ENCODE measurements at places on chromosomes 7 and 10.

DNA sequence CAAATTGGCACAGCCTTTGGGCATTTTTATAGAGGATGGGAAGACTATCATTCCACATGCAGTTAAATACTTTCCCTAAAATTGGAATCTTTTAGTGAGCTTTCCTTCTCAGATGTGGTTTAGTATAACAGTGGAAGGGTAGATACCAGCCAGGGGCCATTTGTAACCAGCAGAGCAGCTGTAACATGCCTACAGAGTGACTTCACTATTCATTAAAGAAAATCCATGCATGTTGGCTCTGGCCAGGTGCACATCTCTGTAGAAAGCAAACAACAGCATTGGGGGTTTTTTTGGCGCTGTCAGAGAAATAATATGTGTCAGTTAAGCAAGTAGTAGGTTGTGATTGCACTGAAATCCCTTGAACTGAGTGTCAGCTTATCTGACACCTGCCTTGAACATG is 115.6 kb downstream of the LHFPL3 start:
- DNase-seq = no peak

DNA sequence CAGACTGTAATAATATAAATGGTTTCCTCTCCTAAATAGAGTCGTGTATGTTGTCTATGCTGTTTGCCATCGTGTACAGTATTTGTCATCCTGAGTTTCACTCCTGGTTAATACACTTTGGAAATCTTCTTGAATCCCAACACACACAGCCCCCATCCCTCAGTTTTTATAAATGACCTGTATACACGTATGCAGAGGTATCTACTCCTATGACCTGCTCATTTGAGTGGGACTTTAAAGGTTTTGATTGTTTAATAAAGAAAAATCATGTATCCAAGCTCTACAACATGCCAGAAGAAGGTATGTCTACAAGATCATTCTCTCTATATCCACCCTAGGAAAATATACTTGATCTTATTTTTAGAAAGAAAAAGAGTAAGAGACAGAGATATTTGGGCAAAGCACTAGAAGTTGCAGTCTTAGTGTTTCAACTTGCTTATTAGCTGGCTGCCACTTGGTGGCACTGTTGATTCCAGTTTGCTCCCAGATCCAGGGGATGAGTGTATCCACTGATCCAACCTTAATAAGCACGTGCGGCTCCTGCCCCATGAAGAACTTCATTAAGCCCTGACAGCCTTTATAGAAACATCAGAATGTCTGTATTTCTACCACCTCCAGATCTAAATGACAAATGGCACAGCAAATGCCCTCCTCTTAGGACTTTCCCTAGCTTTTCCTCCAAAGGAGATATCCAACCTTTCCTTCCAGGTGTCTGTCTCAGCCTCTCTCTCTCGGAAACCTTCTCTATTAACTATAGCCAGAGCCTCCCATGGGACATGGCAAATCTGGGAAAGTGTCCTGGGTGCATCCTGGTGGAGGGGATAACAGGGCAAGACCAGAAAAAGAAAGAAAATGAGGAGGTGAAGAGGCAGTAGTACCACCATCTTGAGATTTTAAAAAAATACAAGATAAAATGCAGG is 181.6 kb upstream of the NEBL start:
- DNase-seq = peak; percentile 67

- DNase-seq = no peak
Observed at GRCh38 chr7:132240262-132240661, 336.0 kb downstream of the PLXNA4 start.

- DNase-seq = no peak
Observed at GRCh38 chr10:44385026-44385695, at the start of gene CXCL12. Gene CXCL12 (minus strand): TSS chr10:44385097. CDS start chr10:44385005, 92 bp downstream.

GRCh38 chr7:19390795-19391194 is 245.6 kb upstream of the FERD3L start:
- no peak for DNase-seq

GRCh38 chr7:79790656-79791262 is 337.3 kb upstream of the MAGI2 start:
- no peak for DNase-seq

GRCh38 chr10:14060320-14061070 is 270.2 kb downstream of the FRMD4A start:
- DNase-seq = no peak

- no peak for DNase-seq
Observed at GRCh38 chr7:5296015-5296610, 13.4 kb downstream of the SLC29A4 start.

- no peak for DNase-seq
Observed at GRCh38 chr10:6119423-6119822, 30.6 kb downstream of the RBM17 start.

- no peak for DNase-seq
Observed at GRCh38 chr7:27888736-27889135, 148.8 kb downstream of the TAX1BP1 start.

DNA sequence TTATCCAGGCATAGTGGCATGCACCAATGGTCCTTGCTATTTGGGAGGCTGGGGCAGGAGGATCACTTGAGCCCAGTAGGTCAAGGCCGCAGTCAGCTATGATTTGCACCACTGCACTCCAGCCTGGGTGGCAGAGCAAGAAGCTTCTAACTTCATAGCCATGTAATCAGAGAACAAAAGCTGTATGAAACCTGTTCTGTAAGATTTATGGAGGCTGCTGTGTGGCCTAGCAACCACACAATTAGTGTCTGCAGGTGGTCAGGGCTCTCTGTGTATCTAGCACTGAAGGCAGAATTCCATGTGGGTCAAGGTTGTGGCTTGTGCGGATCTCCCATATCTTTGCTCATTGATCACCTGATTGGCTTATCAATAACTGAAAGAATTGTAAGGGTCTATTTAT is 221.5 kb upstream of the FOXK1 start:
- DNase-seq = no peak

DNA sequence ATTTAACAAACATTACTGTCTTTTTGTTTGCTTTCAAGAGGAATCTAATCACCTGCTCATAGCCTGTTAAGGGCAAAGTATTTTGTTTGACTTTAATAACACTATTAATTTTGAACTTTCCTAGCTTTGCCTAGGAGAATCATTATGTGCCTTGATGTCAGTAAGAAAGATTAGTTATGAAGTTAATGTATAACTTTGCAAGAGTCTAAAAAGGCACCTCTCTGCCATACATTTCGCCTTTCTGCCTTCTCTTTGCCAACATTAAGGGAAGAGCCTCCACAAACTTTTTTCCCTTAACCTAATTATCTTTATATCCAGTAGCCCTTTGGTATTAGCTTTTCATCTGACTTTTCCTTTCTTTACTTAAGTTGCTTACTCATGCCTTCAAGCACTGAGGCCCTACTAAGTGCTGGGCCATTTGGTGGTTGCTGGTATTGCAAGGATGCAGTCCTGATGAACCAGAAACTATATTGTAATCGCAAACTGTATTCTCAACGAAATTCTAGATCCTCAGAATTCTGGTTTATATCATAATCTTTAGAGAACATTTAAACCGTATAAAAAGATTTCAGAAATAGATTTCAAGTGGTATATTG is 108.5 kb downstream of the SND1 start:
- no peak for DNase-seq

- no peak for DNase-seq
Observed at GRCh38 chr10:17237915-17238444, 9.9 kb downstream of the VIM start.

- DNase-seq = no peak
Observed at GRCh38 chr10:50291261-50291850, 40.0 kb upstream of the ASAH2 start.

DNA sequence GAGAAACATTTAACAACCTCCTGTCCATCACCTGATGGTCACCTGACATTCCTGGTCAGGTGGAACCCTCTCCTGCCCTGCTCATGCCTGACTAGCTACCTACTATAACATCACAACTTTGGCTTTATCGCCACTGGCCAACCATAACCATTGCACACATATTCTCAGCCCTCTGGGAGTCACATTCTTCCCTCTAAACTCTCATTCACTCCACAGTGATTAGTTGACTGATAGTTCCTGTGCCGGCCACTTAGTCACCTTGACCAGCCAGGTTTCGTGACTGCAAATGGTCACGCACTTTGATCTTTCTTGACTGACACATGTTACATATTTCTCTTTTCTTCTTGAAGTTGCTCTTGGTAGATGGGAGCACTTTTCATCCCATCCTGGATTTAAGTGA is 50.1 kb downstream of the GNAI1 start:
- DNase-seq = no peak

DNA sequence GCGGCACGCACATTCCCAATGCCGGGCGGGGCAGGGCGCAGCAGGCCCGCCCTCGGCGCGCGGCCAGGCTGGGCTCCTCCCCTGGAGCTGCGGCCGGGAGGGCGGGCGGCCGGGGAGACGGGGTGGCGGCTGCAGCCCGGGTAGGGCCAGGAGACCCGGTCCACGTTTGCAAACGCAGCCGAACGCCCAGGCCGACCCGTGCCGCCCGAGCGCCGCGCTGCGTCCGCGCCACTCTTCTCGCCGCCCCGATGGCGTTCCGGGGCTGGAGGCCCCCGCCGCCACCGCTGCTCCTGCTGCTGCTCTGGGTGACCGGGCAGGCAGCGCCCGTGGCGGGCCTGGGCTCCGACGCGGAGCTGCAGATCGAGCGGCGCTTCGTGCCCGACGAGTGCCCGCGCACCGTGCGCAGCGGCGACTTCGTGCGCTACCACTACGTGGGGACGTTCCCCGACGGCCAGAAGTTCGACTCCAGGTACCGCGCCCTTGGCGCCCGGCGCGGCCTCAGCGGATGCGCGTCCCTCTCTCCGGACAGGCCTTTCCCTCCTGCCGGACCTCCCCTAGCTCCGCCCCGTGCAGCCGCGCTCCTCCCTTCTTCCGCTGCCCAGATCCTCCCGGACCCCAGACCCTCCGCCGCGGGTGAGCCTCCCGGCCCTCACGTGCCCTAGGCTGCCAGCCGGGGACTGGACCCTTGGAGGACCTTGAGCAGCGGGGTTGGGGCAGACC is at the start of gene FKBP9:
TSS of gene FKBP9 (plus strand) at position 115 of the 720 bp plus-strand sequence. CDS start at position 249, 134 bp downstream.
- peak; percentile 68 for DNase-seq

GRCh38 chr10:128373071-128373749 is 247.0 kb upstream of the MKI67 start:
- DNase-seq = no peak

DNA sequence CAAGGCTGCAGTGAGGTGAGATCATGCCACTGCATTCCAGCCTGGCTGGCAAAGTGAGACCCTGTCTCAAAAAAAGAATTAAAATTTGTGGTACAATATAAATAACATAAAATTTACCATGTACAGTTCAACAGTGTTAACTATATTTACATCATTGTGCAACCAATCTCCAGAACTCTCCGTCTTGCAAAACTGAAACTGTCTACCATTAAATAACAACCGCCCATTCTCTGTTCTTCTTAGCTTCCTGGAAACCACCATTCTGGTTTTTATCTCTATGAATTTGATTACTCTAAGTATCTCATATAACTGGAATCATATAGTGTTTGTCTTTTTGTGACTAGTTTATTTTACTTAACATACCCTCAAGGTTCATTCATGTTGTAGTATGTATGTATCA is 167.6 kb downstream of the AUTS2 start:
- no peak for DNase-seq

DNA sequence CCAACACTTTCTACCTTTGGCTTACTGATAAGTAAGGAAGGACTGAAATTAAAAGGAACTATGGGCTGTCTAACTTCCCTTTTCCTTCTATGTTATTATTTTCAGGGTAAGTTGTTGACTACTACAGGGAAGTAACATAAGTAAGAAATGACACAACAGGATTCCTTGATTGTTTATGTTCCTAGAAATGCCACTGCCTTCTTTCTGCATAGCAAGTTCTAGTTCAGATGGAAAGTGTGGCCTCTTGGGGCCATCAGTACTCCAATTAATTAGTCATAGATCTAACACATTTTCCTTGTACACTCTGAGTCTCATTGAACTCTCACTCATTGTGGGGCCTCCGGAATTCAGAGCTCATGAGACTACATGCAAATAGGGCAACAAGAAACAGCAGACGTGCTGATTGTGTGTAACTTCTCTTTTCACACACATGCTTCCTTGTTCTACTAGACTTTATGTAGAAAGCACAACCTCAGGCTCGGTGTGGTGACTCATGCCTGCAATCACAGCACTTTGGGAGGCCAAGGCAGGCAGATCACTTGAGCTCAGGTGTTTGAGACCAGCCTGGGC is 35.3 kb upstream of the HIBADH start:
- DNase-seq = no peak

GRCh38 chr10:17873946-17874345 is 64.8 kb downstream of the MRC1 start:
- no peak for DNase-seq

DNA sequence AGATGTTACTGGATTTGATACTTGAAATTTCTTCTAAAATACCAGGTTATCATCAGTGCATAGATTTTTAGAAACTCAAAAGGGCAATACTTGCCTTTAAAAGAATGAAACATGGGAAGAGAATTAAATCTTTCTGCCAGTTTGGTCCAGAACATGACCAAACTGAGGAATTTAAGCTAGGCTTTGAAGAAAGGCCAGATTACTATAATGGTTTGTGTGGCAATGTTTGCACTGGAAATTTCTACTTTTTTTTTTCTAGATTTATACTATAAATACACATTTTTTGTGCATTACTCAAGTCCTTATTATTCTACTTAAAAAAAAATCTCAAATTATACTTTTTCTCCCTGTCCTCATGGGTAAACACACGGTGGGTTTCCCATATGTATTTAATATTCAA is 9.2 kb downstream of the MKX start:
- no peak for DNase-seq

DNA sequence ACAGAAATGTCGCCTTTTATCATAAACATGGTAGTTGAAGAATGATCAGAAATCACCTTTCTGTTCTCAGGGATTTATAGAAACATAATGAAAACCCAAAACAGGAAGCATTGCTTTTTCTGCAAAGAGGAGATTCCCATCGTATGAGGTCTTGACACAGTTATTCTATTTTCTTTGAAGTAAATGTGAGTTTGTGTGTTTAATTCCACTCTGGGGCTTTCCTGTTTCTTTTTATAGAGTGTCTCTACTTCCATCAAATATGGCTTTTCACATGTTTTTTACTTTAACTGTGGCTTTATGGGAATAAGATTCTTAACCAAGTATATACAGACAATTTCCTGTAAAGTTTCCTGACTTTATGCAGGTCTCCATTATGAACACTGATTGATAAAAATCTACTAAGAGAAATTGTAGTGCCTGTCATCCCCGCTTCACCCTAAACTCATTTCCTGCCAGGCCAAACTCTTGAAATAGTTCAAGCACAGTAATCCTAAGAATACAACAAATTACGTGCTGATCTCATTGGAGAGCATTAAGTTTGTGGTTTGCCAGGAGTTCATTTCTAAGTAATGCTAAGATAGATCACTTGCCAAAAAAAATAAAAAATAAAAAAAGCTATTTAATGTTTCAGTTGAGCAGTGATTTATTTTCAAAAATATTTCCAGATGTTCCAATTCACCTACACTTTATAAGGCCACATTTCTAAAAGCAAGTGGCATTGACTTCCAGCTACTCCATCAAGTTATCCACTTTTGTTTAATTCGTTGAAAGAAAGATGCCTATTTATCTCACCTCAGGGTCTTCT is 52.2 kb upstream of the SEC61G start:
- DNase-seq = no peak

- DNase-seq = no peak
Observed at GRCh38 chr10:58348571-58349033, 13.8 kb downstream of the UBE2D1 start.

- DNase-seq = peak; percentile 87
Observed at GRCh38 chr10:124461642-124462347, at the start of gene LHPP. Gene LHPP (plus strand): TSS chr10:124461823. CDS start chr10:124461863, 40 bp downstream.

Data from posterior cingulate gyrus (tissue), 11 donors.